ENCODE measurements at places on chromosomes 16 and 17.

GRCh38 chr17:74464730-74465377 is 1.6 kb upstream of the CD300A start:
- DNase-seq: peak; percentile 20

DNA sequence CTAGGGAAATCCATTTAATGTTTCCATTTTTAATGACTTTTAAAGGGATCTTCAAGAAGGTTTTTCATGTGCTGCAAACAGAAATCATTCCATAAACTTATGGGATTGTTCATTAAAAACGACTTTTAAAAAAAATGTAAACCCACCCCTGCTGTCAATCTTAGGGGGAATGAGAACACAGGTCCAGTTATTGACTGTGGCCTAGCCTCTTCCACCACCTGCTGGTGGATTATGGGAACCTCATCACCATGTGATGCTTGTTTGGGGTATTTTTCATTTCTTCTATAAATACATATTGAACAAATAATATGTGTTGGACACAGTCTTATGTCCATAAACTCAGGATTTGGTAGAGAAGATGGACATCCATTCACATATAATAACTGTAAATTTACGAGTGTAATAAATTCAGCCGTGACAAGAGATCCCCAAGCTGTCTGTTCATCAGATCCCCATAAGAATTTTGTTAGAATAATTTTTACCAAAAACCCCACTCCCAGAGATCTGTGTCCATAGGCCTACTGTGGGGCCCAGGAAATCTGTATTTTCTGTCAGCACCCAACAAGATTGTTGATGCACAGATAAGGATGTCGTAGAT is 42.0 kb upstream of the TMC5 start:
- DNase-seq: peak; percentile 26

GRCh38 chr16:69520800-69521602 is 44.8 kb upstream of the NFAT5 start:
- no peak for DNase-seq

GRCh38 chr17:40615068-40615840 is 32.4 kb downstream of the SMARCE1 start:
- DNase-seq: peak; percentile 65

DNA sequence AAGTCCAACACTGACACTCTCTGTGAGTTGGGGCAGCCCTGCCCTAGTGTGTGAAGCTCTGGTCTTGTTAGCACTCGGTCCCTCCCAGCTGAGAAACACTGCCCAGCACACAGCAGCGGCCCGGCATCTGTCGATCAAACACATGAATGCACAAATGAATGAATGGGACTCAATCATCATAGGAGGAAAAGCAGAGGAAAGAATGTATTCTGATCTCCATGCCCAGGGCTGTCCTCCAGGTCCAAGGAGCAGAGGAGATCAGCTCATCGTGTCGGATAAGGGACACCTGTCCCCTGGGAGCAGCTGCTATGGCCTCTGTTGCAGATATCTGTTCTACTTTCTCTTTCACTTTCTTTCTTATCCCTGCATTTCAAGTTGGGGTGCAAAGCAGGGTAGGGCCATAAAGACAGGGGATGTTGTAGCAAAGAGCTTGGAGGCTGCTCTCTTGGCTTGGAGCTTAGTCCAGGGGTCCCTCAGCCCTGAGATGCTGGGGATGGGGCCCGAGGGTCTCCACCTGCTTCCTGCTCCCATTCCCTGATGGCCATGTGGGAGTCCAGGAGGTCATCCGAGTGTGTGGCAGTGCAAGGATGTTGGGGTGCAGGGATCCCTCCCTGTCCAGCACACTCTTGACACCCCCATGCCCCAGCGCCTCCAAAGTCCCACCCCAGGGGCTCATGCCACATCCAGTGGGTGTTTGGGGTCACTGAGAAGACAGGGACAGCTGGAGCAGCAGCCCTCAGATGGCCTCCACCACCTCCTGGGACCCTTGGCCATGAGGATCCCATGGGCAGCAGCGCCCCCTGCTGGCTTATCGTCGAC is 88.2 kb downstream of the IRF8 start:
- DNase-seq: peak; percentile 36

- no peak for DNase-seq
Measured at GRCh38 chr17:55478971-55479370, 32.3 kb downstream of the SMIM36 start.

- DNase-seq: no peak
Measured at GRCh38 chr16:12781777-12782176, 21.9 kb downstream of the CPPED1 start.

DNA sequence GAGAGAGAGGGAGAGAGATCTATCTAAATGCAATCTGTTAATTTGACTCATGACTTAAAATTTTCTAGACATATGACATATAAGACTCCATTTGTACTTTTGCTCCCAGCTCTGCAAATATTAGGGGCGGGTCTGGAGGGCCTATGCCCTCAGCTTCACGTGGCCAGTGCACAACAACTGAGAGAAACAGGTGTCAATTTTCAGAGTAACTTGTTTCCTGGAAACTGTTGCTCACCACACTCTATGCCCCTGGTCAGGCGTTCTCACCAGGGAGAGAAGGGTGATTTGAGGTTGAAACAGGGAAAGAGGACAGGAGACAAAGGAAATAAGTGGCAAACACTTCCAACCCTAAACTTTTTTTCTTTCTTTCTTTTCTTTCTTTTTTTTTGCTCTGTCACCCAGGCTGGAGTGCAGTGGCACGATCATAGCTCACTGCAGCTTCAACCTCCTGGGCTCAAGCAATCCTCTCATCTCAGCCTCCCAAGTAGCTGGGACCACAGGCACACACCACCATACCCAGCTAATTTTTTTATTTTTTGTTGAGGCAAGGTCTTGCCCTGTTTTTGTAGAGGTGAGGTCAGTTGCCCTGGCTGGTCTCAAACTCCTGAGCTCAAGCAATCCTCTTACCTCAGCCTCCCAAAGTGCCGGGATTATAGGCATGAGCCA is 270.0 kb downstream of the SLC39A11 start:
- no peak for DNase-seq

- peak; percentile 50 for DNase-seq
Measured at GRCh38 chr16:11310997-11311561, 29.9 kb upstream of the PRM1 start.

- DNase-seq: no peak
Measured at GRCh38 chr16:77868052-77868451, 79.7 kb downstream of the VAT1L start.

- no peak for DNase-seq
Measured at GRCh38 chr17:55722742-55723487, at the start of gene TMEM100. TMEM100 (minus strand) TSS chr17:55722864; CDS start chr17:55721070, 1,794 bp downstream.

- DNase-seq: no peak
Measured at GRCh38 chr16:69486724-69487123, 62.3 kb downstream of the CYB5B start.

DNA sequence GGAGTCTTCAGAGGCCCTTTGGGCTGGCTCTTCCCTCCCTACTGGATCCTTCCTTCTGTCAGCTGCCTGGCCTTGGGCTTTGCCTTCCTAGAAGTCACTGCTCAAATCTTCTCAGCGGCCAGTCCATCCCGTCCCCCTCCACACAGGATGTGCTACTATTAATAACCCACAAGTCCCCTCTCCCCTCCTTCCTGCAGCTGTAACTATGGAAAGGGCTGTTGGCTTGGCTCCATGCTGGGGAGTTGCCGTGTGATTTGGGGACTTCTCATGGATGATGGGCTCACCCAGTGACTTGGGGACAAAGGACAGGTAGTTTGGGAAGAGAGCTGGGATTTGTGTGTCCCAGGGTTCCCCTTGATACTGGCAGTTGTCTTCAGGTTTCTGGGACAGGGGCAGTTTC is 19.4 kb downstream of the TMEM94 start:
- no peak for DNase-seq

GRCh38 chr16:11405331-11406176 is 60.3 kb downstream of the RMI2 start:
- DNase-seq: peak; percentile 47

GRCh38 chr17:78933959-78934568 is 8.9 kb upstream of the TIMP2 start:
- DNase-seq: no peak

DNA sequence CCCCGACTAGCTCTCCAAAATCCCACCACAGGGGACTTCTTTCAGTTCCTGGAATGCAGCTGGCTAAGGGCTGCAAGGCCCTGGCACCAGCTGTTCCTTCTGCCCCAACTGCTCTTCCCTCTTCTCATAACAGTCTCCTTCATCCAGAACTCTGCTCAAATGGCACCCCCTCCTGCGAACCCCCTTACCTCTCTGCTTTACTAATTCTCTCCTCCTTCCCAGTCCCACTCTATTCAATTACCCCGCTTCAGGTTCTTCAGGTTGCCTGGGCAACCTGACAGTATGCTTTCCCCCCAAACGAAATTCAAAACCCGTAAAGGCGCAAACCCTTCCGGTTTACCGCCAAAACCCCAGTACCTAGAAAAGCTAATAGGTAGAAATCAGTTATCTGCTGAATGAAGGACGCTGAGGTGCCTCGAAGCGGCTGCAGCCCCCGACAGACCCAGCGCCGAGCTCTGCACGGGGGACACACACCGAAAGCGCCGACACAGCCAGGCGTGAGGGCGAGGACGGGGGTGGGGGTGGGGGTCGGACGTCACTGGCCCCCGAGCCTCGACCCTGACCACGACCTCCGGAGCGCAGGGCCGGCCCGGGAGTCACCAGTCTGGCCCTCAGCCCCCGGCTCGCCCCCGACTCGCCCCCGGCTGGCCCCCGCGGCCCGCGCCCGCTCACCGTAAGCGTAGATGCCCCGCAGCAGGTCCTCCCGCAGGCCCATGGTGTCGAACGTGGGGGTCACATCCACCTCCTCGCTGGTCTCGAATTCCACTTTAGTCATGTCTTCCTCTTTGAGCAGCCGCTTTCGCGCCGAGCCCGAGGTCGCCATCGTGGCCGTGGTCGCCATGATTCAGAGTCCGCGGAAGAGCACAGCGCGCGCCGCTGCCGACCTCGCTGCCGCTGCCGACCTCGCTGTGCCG is 550 bp downstream of the EIF4A3 start:
- peak; percentile 20 for DNase-seq

- DNase-seq: no peak
Measured at GRCh38 chr17:8186446-8186786, 3.6 kb downstream of the BORCS6 start.

GRCh38 chr16:47198180-47198575 is 54.4 kb upstream of the NETO2 start:
- DNase-seq: no peak

DNA sequence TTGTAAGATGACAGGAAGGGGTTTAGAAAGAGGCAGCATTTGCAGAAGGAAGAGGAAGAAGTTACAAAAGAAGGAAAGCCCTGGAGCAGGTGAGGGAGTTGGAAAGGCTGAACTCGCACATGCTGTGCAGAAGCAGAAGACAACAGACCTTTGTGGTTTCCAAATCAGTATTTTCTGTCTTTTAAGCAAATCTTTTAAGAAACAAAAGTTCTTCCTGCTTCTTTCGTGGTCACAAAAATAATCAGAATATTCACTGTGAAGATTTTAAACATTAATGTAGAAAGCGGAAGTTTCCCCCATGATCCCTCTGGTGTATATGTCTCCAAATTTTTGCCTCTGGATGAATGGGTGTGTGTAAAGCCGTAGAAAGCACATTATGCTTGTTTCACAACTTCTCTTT is 25.8 kb downstream of the ZNRF1 start:
- no peak for DNase-seq

- DNase-seq: no peak
Measured at GRCh38 chr16:1119766-1120576, 23.9 kb upstream of the C1QTNF8 start.

GRCh38 chr16:27719106-27719445 is 169.1 kb downstream of the KATNIP start:
- no peak for DNase-seq

DNA sequence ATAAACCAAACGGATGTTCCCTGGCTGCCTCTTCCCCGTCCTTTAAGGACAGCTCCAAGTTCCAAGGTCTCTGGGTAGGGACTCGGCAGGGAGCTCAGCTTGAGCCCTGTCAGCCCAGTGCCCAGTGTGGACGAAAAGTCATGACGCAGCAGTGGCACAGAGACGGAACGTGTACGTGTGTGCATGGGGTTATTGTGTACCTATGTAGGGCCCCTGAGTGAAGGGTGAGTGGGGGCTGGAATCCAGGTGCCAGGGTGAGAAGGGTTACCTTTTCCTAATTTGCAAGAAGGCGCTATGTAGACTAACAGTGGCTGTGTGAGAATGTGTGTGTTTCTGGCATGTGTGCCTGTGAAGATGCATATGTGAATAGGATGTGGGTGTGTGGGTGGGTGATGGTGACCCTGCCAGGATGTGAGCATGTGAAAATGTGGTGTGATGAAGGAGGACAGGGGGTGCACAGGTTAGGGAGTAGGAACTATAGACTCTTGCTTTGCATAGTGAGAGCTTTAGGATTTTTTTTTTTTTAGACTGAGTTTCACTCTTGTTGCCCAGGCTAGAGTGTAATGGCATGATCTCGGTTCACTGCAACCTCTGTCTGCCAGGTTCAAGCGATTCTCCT is 6.0 kb downstream of the SCN4A start:
- DNase-seq: peak; percentile 27

DNA sequence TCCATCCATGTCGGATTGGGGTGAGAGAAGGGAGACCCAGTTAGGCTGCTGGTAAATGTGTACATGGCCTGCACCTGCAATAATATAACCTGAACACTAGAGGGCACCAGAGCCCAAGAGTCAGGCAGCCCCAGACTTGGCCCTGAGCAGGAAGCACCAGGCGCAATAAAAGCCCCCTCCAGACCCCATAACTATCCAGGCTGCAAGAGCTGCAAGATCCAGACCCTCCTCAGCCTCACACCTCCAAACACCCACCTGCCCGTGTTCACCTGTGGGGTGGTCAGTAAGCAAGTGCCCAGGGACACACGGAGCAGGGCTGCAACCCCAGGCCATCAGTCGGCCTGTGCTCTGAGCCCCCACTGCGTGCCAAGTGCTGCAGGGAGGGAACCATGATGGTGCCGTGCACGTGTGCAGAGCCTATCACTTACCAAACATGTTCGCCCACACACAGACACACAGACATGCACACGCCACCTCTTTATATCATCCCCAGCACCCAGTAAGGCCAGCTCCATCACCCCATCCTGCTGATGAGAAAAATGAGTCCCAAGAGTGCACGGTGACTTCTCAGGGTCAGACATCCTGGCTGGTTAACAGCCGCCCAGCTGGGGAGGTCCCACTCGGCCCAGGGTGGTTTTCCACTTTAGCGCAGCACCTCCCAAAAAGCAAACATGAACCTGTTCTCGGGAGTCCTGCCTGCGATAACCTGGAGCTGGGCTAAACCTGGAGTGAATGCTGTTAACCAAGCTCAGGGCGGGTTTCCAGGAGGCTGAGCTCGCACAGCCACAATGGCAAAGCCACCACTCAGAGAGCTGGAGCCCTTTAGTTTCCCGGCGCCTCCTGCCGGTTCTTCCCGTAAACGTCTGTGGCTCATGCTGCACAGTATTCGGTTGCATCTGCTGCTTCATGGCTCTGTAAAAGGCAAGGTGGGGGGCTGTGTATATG is 439.8 kb downstream of the SOX9 start:
- DNase-seq: peak; percentile 55

DNA sequence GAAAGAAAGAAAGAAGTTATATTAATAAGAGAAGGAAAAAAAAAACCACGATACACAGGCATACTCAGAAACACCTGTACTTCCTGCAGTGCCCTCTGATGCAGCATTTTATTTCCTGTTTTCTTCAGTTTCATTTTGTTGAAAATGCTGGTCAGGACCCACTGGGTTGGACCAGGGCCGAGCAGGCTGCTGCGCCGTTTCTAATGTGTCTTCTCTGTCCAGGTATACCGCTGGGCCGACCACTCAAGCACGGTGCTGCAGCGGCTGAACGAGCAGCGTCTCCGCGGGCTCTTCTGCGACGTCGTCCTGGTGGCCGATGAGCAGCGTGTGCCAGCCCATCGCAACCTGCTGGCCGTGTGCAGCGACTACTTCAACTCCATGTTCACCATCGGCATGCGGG is 8.3 kb downstream of the KLHL36 start:
- no peak for DNase-seq
